ENCODE measurements at places on chromosomes 3 and 15. TPM values are rescaled to one million over a fixed set of nuclear protein-coding genes. Genes with fewer than 3 reads are reported as not detected.

LZTFL1 gene
- total RNA-seq = 28.9 TPM

SLC2A2 gene
- not detected for total RNA-seq

MAGEL2 gene
- total RNA-seq = 0.82 TPM

ELL3 gene
- total RNA-seq = 4.7 TPM

DYNLT2B gene
- total RNA-seq = 15.3 TPM

ROPN1 gene
- not detected for total RNA-seq

DNA sequence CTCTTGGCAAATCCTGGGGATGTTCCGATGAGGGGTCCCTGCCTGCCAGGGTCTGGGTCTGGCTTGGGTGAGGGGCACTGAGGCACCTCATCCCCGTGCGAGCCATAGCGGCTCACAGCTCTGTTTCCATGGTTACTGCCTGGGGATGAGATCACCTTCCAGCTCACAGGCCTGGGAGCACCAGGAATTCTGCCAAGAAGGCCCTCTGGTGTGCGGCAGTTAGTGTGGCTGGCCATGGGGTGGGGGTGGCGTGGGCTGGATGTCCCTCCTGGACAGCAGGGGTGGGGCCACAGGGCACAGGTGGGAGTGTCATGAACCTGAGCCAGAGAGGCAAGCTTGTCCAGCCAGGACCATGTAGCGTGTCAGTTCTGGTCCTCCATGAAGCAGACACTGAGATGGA is 22.1 kb upstream of the PRR23E start:
- DNase-seq = no peak

GRCh38 chr3:66554178-66554577 is 53.4 kb upstream of the LRIG1 start:
- DNase-seq = no peak

- DNase-seq = no peak
Measured at GRCh38 chr3:66483409-66483906, 17.4 kb downstream of the LRIG1 start.

- no peak for DNase-seq
Measured at GRCh38 chr3:9704347-9705322, 1.0 kb downstream of the CPNE9 start.

GRCh38 chr15:89057506-89058133 is 30.6 kb upstream of the ABHD2 start:
- peak; percentile 69 for DNase-seq

- DNase-seq = no peak
Measured at GRCh38 chr3:108223928-108224327, 1.7 kb upstream of the IFT57 start.

- DNase-seq = no peak
Measured at GRCh38 chr15:72197460-72198355, at the start of gene GRAMD2A. TSS of gene GRAMD2A (minus strand) at chr15:72197787.

GRCh38 chr3:65938676-65939075 is 100.0 kb downstream of the MAGI1 start:
- no peak for DNase-seq

GRCh38 chr3:15797642-15798303 is at the start of gene ANKRD28:
TSS of gene ANKRD28 (minus strand) at chr3:15797979. CDS start at chr3:15796521, 1,458 bp downstream.
- no peak for DNase-seq

All from prostate gland (tissue), 2 donors.